ENCODE measurements at places on chromosomes 4 and X.

DNA sequence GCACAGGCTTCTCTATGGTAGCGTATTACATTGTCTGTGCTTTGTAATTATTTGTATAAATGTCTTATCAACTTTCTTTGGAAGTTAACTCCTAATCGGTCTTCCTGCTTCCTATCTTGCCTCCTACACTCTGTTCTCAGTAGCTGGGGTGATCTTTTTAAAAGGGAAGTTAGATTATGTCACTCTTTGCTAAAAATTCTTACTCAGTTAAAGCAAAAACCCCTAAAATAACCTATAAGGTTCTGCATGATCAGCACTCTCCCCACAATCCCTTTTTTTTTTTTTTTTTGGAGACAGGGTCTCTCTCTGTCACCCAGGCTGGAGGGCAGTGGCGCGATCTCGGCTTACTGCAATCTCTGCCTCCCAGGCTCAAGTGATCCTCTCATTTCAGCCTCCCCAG, 2.6 kb upstream of the PRPS1 start:
- no peak for DNase-seq

- DNase-seq = no peak
Observed at GRCh38 chr4:105343146-105343931, 130.5 kb downstream of the PPA2 start.

- DNase-seq = no peak
Observed at GRCh38 chr4:156251373-156252065, 297.9 kb upstream of the CTSO start.

DNA sequence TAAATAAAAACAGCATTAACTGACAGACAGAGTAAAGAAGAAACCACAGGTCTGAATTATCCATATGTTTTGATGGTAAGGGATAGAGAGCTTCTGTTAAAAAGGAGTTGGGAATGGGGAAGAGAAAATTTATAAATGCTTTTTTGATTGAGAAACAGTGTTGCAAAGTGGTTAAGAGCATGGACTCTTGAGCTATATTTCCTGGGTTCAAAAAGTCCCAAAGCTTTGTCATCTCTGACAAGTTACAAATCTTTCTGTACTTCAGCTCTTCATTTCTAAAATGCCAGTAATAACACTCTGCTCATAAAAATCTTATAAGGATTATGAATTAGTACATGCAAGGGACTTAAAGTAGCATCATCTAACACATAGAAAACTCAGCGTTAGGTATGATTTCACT, 62.2 kb downstream of the N4BP2 start:
- no peak for DNase-seq

Measured in activated T-helper 9 cell treated with anti-CD3 and anti-CD28 coated beads, Interleukin-2, amount 50 U/mL, for 16 hours (primary cell).